ENCODE measurements at places on chromosomes 3 and 15.

- no peak for DNase-seq
Measured at GRCh38 chr3:112794622-112795172, 52.0 kb downstream of the CD200R1L start.

DNA sequence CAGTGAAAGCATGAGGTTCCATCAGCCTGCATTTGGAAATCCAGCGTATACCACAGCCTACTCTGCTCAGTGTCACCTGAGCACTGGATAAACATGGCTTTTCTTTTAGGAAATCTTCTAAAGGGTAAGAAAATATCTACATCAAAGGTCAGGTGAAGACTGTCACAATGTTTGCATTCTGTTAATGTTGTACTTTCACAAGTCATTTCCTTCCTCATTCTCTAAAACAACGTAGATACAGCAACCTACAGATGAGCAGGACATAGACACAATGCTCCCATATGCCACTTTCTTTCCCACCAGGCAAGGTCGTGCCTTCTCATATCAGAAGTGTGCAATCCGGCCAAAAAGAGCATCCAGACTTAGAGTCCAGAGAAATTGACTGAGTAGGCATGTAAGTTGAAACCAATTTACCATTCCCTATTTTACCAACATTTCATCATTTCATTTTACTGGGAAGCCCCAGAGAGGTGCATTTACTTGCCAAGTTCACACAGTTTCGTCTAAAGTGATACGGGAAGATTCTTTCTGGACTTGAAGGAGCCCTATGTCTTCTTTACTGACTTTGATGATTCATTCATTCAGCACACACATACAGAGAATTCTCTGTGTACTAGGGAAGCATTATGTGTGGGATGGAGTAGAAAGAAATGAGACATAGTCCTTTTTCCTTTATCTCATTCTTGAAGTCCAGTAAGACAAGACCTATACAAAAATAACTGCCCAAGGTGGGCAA lies 30.6 kb upstream of the LPP start:
- no peak for DNase-seq

DNA sequence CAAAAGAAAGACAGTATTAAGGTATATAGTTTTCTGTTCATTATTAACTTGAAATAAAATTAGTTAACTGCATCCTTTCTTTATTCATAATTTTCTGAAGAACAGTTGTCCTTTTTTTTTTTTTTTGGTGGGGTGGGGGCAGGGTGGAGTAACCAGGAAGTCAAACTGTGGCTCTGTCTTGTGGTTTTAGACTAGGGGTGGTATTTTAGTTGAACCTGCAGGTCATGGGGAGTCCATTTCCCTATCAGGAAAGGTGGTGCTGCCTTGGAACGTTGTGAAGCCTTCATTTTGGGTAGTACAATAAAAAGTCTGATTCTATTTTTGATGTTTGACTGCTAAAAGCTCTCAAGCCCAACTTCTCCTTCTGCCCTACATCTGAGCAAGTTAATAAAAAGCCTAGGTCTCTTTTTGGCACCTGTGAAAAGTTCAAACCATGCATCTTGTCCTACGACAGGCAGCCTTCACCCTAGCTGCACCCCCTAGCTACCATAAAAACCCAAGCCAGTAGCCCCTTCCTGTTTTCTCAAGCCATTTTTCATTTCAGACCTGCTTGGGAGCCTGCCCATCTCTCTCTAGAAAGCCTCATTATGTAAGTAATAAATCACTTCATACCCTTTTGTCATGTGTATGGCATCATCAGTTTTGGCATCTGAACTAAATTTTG lies 31.2 kb upstream of the RIOX2 start:
- DNase-seq = no peak

DNA sequence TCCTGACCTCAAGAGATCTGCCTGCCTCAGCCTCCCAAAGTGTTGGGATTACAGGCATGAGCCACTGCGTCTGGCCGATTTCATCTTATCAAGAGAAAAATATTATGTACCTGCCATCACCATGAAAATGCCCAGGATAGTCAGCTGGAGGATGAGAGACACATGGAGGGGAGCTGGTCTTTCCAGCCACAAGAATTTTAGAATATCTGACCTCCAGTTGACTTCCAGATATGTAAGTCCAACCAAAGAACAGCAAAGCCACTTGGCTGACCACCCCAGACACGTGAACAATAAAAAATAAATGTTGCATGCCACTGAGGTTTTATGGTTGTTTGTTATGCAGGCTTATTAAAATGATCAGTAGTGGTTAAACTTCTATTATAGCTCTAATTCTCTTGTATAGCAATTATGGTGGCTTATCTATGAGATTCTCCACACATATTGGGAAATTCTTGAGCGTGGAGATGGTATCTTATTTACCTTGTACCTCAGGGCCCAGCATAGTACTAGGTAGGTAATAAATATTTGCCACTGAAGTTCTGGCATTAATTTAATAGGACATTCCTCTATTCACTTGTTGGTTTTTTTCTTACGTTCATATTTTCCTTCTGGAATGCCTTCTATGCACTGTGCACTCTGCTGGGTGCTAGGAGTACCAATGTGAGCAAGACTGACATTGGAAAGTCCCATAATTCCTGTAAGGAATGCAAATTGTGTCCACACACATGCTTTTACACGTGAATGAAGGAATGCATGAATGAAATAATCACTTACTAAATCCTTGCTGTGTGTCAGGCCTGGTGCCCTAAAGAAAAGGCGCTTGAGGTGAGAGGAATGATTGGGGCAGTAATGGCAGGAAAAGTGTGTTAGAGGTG lies 77.6 kb downstream of the EDEM1 start:
- DNase-seq = no peak

DNA sequence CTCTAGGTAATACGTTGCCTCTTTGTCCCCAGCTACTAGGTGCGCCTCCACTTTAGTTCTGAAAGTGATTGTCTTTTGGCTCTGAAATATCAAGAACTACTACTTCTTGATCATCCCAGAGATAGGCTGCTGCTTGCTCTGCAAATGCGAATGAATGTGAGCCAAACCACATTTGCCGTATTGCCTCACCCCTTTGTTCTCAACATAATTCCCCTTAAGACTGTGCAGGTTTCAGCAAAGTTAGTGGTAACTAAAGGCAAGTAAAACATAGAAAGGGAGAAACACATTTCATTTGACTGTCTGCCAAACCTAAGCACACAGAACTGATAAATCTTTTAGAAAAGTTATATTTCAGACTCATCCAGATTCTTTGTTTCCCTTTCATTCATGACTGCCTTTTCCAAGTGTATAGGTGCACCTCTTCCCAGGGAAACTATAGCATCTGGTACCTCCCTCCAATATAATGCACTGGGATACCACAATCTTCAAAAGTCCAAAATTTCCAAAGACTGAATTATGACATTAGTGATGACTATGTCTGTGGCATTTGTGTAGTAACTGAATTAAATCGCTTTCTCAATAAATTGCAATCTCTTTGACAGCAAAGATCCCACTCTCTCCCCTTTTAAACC lies 720.6 kb upstream of the CBLB start:
- DNase-seq = peak; percentile 67

DNA sequence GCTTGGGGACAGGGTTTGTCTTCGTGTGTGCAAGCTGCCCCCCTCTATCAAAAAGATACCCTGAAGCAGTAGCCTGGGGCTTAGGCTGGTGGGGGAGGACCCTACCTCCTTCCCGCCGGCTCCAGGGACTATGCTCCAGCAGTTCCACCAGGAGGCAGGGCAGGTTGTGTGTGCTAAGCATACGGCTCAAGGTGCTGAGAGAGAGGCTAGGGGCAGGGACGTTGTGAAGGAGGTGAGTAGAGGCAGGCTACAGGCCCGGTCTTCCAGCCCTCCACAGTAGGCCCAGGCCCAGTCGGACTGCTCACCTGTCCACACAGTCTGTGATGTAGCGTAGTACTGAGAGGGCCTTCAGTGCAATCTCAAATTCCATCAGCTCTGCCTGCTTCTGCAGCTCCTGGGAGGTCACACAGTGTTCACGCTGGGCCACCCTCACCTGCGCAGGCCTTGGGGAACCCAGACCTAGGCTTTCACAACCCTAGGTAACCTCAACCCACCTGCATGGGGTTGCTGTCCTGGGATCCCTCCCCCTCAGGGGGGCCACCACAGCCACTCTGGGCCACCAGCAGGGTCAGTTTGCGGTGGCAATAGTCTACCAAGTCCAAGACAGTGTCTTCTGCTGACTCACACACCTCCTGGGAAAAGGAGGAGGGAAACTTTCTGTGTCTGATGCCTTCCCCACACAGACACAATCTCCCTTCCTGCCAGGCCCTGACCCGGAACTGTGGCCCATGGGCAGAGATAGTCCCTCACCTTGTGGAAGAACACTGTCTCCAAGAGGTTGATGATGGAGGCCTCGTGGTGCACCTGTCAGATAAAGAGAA lies 2.4 kb upstream of the RASSF1 start:
- no peak for DNase-seq

GRCh38 chr3:127848131-127849129 lies 26.1 kb upstream of the MGLL start:
- no peak for DNase-seq

GRCh38 chr3:4525560-4526223 lies 32.5 kb downstream of the ITPR1 start:
- DNase-seq = no peak

DNA sequence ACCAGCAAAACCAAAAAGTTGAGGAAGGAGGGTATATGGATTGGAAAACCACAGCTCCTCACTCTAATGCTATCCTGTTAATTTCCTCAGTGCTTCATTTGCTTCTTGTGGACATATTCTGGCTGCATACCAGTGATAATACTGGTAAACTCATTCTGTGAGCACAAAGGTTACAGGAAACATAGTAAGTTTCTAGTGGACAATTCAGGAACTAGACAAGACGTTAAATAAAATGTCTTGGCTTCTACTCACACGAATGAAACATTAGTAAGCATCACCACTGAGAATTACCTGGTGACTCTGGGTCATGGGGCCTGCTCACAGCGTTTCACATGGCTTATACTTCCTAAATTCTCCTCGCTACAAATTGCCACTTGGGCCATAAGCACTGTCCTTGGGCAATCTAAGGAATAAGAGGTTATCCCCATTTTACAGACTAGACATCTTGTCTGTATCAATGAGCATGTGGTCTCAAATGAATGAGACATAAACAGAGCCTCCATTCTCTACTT lies 20.1 kb upstream of the PPIB start:
- DNase-seq = no peak

DNA sequence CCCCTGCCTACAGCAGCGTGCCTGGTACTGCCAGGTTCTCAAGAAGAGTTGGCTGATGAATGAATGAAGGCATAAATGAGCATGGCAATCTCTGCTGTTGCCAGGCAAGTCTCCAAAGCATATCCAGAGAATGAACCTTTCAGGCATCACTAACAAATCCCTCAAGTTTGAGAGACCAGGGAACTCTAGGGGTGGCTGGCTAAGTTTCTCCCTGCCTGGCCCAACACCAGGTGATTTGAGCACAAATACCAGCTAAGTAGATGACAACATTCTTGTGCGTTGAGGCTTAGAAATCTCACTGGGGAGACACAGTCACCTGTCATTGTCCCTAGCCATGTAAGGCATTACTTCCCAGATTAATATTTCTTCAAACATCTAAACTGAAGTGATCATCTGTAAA lies 81.4 kb upstream of the PTX3 start:
- no peak for DNase-seq

DNA sequence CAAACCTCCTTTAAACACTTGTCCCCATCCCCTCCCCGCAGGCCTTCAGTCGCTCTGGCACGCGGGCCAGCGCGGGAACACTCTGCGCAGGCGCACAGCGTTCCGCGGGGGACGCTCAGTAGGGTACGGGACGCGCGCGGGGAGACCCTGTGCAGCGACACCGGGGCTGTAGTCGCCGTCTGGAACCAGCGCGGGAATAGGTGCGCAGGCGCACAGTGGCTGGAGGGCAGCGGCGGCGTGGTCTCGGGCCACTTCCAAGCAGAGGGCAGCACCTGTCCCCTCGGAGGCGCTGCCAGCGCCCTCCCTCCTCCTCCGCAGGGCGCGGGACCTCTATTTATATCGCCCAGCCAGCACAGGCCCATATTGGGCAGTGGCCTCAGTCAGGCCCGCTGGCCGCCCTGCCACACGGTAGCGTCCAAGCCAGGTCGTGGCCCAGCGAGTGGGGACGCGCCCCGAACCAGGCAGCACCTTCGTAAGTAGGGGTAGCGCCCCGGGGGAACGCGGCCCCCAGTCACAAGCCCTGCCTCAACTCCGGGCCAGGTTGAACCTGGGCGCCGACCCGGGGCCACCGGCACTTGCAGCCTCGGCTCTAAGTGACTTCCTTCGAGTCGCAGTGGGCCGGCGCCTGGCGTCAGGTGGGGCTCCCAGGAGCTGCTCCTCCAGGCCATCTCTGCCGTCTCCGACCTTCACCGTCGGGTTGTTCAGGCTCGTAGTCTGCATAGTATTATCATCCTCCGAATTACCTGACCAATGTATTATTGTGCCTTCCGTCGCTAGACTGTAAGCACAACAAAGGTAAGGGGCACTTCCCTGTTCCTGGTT lies at the start of gene KBTBD12:
TSS of gene KBTBD12 (plus strand) at position 118 of the 822 bp plus-strand sequence. CDS start 7,830 bp downstream, outside the sequence.
- DNase-seq = no peak

DNA sequence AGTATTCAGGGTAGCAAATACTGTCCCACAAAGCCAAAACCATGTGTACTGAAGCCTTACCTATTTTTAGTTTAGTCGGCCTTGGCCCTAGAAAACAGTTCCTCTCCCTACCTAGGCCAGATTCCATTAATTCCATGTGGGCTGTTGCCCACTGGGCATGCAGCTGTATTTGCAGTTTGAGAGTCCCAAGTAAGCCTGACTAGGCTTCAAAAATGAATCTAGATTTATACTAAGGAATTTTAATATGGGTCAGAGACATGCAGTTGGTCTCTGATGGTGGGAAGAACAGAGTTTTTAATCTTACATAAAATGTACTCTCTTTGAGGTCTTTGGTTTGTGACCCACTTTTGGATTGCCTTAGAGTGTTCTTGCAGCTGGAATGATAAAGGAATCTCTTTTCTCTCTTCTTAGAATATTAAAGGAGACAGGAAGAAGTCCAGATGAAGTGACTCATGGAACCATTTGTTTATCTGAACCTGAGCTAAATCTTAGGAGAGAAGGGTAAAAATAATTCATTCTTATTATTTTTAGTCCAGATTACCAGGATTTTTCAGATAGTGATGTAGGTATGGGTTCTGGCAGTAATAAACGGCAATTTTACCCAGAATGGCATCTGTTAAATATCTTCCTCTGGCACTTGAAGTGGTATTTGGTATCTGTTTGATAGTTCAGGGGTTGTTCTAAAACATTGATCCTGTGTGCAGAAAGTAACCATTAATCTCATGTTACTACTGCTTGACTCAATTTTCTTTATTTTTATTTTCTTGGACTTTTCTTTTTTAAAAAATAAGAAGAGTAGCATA lies 33.8 kb downstream of the GLCE start:
- peak; percentile 20 for DNase-seq

- DNase-seq = no peak
Measured at GRCh38 chr15:31083370-31083780, 18.1 kb downstream of the TRPM1 start.

- DNase-seq = peak; percentile 53
Measured at GRCh38 chr3:27559835-27560234, 75.7 kb upstream of the SLC4A7 start.

All from fibroblast of skin of left quadriceps (primary cell).